Neural progenitor cell (in vitro differentiated cells): ENCODE measurements at places on chromosomes 3 and 15.

DNA sequence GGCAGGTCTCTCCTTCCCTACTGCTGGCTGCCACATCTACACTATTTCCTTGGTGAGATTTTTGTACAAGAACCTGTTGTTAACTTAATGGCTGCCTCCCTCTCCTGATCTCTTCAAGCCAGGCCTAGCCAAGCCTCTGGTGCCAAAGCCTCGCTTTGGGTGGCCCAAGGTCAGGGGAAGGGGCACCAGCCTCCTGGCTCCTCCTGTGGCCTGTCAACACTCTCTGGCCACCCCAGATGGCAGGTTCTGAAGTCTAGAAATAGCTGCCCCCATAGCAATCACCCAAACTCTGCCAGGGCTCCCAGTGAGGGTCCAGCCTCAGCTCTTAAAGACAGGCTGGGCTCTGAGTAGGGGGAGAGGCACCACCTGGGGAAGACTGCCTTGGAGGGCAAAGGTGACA lies 5.0 kb downstream of the IFRD2 start:
- peak; percentile 1 for DNase-seq

- no peak for DNase-seq
Observed at GRCh38 chr3:149385617-149386298, 8.3 kb upstream of the TM4SF1 start.

DNA sequence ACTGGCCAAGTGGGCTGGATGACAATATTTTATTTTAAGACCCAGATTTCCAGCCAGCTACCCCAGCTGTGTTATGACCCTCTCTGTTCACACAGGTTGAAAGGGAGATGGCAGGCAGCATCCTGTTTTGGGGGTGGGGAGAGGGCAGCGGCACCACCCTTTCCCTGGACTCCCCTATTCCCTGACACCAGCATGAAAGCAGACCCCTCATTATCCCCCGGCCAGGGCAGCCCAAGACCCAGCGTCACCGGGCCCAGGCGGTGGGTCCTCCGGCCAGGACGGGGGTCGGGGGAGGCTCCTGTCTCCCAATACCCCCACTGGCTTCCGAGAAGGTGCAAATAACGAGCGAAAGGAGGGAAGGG lies 127.6 kb upstream of the MEF2A start:
- DNase-seq = no peak

- DNase-seq = peak; percentile 50
Observed at GRCh38 chr3:54307566-54308180, 185.3 kb downstream of the CACNA2D3 start.

DNA sequence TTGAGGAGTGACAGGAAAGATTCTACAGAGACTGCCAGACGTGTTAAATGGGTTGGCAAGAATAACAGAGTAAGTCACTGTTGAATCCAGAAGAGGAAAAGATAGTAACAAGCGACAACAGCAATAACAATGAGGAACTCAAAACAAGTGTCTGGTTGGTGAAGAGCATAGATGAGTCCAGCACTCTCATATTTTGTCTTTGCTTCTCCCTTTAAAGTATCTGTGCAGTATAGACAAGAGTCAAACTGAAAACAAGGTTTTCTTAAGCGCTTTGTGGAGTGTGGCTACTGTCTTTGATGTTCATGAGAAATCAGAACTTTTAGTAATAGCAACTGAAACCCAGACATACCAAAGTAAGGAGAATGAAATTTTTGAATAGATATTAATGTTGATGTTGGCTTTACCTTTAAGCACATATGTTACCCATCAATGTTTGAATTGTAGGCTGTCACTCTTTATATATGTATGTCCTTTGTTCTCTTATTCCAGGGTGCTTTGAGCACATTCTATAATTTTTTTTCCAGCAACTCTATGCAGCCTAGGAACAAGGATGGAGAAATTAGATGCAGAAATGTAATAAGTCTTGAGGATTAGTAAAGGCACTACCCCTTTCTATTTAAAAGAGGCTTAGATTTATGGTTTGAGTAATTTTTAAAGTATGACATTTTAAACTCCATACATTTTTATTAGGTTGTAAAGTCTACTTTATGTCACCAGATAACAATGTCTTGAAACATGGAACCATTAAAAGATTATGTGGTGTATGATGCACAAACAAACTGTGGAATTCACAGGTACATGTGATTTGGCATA lies 185.5 kb downstream of the NFKBIZ start:
- no peak for DNase-seq

GRCh38 chr3:140501061-140501769 lies 176.6 kb upstream of the TRIM42 start:
- DNase-seq = no peak

DNA sequence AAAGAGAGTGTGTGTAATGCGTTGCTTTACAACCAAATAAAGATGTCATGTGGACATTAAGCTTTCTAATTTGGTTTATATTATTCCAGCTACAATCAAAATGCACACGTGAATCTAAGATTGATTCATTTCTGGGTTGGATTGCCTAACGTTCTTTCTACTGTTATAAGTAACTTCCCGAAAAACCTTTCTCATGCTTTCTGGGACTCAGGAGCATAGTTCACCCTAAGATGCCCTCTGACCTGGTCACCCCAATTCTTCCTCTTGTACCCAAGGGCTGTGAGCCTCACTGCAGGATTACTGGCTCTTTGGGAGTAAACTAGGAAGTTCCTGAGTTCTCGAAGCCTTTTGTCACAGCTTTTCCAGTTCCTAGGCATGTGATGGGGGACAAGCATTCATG lies 12.7 kb upstream of the LMCD1 start:
- no peak for DNase-seq

- no peak for DNase-seq
Observed at GRCh38 chr15:62639432-62639831, 403.1 kb upstream of the TPM1 start.

- peak; percentile 90 for DNase-seq
Observed at GRCh38 chr3:181756645-181757297, 45.0 kb downstream of the SOX2 start.

DNA sequence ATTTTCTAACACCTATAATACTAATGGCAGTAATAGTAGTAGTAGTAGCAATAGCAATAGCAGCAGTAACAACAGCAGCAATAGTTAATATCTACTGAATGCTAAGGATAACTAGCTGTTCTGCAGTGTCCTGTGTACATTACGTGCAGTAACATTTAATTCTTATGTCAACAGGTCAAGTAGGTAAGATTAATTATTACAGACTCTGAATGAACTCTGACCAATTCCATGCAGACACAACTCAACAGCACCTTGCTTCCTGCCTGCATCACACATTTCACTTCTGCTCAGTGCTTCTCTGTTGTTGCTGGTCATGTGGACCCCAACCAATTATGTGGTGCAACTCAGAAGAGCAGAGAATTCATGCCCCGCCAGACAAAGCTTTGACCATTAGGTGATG lies 39.9 kb upstream of the ARHGEF26 start:
- DNase-seq = no peak

- DNase-seq = no peak
Observed at GRCh38 chr15:73019154-73019553, 33.1 kb upstream of the NEO1 start.

DNA sequence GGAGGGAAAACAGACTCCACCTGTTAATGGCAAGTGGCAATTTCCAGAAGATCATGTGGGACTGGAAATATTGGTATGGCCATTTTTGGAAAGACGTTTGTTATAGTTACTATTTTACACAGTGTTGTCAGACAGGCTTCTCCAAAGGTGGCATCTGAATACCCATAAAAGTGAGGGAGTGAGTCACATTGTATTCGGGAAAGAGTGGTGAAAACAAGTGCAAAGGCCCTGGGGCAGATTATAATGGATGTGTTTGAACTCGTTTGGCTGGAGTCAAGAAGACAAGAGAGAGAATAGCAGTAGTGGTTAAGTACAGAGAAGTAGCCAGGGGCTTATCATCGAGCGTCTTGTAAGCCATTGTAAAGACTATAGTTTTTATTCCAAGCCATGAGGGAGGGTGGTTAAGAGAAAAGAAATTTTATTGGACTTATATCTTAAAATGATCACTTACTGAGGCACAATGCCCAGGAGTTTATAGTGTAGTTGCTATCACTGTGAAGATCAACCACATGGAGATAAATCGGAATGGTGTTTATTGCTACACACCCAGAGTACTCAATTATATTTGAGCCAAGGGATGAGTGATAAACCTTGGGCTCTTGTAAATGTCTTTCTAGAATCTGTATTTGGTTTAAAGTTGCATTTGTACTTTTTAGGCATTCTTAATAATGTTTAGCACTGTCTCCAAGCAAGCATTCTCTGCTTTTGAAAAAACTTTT lies 212.8 kb upstream of the KBTBD8 start:
- DNase-seq = no peak

- no peak for DNase-seq
Observed at GRCh38 chr3:10333349-10333650, 12.4 kb upstream of the SEC13 start.

DNA sequence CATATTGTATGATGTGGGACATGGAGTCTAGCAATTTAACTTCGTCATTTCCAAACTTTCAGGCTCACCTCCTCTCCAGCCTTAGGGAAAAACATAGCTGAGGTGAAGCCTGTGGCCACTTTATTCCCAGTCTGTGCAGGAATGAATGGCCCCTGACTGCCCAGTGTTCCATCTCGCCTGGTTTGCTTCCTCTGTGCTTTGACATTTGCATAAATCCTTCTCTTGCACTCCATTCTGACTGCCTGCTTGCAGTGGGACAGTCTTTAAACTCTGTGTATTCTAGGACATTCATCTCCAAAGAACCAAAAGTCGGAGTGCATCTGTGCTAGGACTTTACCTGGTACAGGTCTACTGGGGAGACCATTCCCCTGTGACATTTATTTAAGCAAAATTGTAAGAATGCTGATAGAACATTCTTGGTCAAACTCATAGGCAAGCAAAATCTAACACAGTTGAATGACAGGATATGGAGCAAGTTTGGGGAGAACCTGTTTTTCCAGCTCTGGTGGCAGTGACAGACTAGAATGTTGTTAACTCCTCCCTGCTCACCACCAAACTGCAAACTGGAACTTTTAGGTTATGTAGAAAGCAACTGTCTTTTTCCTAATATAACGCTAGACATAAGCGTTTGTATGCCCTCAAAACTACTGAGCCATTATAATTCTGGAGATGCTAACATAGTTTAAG lies 22.1 kb downstream of the TMED3 start:
- DNase-seq = no peak

- no peak for DNase-seq
Observed at GRCh38 chr3:190105876-190106275, 14.8 kb downstream of the P3H2 start.

- DNase-seq = no peak
Observed at GRCh38 chr15:60757831-60758570, 279.1 kb upstream of the ICE2 start.

DNA sequence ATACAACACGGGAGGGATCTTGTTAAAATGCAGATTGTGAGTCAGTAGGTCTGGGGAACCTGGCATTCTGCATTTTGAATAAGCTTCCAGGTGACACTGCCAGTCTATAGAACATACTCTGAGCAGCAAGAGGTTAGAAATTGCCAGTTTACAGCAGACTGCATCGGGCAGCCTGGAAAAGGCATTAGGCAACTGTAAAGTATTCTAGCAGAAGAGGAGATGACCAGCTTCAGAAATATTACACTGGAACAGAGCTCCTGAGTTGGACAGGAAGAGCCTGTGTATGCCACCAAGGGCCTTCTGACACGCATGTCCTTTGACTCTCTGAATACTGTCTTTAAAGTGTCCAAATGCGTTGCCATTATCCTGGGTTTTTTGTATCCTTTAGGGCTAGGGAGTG lies 2.5 kb upstream of the ACAN start:
- DNase-seq = no peak

DNA sequence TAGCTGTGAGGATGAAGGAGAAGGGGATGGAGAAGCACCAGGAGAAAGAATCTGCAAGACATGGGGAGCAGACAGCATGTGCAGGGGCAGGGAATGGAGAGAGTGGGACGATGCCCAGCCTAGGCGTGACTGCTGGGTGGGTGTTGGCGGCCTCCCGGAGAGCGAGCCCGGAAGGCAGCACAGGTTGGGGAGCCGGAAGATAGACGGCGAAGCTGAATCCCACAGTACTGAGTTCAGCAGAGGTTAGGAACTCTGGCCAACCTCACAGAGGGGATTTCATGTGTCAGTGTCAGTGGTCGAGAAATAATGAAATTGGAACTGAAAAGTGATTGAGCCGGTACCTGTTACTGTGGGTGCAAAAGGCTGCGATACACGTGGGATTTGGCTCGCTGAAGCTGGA lies 55.2 kb downstream of the PXYLP1 start:
- no peak for DNase-seq

DNA sequence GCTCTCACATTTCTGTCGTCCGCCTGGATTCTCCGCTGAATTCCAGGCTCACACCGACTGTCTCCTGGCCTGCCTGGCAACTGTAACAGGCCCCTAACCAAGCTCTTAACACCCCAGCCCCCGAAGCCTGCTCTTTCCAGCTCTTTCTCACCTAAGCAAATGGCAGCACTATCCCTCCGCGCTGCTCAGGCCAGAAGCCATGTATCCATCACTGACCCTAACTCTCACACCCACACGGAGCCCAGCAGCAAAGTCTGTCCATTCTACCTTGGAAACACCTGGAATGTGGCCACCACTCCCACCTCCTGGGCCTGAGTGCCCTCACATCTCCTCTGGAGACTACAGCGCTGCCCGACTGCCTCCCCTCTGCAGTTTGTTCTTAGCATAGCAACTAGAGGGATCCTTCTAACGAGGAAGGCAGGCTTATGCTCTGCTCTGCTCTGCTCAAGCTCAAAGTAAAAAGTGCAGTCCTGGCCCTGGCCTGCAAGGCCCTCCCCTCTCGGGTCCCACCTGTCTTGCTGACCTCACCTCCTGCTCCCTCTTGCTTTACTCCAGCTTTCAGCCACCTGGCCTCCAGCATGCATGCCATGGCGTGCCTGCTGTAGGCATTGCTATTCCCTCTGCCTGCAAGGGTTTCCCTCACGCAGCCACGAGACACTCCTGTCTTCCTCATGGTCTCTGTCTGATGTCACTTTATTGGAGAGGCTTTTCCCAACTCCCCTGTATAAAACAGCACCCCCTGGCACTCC lies 27.2 kb downstream of the FEM1B start:
- peak; percentile 52 for DNase-seq

GRCh38 chr15:69392352-69392751 lies 21.8 kb upstream of the KIF23 start:
- no peak for DNase-seq

DNA sequence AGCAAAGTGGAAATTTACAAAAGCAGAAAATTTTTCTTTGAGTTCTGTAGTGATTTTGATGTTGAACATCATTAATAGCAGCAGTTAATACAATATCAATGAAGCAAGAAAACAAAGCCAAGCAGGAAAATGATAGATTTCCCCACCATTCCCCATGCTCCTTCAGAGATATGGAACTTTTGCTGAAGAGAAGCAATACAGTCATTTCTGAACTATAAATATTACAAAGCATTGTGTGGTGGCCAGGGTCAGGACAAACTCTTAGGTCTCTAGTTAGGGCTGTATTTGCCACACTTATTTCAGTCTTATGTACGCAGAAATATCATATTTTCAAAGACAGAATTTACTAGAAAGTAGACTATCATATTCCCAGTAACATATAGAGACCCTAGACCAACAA lies 88.8 kb upstream of the P3H2 start:
- DNase-seq = no peak

GRCh38 chr3:69231929-69232440 lies 109.6 kb upstream of the LMOD3 start:
- DNase-seq = no peak
